ENCODE measurements at places on chromosomes 1 and 21.
A peak's percentile ranks its signal among the peaks of the same experiment; 100 is the strongest.

DNA sequence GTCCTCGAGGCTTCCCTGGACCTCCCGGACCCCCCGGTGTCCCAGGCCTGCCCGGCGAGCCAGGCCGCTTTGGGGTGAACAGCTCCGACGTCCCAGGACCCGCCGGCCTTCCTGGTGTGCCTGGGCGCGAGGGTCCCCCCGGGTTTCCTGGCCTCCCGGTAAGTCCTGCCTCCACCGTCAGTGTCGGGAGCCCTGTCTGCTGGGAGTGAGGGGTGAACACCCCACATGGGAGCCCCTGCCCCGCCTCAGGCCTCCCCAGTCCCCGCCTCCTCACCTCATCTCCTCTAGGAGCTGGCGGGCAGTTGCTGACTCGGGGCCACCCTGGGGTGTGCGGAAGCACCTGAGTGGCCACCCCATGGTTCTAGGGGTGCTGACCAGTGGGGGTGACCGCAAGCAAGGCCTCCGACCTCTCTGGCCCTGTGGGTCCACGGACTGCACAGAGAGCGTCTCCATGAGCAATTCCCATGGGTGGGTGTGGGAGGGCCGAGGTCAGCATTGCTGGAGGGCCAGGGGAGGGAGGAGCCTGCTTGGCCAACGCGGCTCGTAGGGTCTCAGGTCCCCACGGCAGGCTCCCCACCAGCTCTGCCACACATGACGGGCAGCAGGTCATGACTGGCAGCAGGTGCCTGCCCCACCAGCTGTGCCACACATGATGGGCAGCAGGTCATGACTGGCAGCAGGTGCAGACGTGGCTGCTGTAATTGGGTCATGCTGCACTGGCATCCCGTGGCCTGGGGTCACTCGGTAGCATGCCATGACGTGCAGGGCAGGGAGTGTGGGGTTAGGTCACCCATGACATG lies 61.3 kb downstream of the SLC19A1 start:
- no peak for DNase-seq

DNA sequence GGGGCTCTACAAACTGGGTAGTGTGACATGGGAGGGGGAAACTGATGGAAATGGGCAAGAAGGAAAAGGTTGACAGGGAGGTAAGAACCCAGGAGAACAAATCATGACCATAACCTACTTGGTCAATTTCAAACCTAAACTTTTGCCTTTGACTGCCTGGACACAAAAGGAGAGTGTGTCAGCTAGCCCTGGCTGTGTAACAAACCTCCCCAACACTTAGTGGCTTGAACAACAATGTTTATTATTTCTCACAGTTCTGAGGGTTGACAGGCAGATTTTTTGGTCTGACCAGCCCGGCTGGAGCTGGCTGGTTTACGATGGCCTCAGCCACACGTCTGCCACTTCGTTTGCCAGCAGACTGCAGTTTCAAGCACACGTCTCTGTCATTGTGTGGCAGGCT lies 92.5 kb downstream of the WDR4 start:
- DNase-seq = no peak

DNA sequence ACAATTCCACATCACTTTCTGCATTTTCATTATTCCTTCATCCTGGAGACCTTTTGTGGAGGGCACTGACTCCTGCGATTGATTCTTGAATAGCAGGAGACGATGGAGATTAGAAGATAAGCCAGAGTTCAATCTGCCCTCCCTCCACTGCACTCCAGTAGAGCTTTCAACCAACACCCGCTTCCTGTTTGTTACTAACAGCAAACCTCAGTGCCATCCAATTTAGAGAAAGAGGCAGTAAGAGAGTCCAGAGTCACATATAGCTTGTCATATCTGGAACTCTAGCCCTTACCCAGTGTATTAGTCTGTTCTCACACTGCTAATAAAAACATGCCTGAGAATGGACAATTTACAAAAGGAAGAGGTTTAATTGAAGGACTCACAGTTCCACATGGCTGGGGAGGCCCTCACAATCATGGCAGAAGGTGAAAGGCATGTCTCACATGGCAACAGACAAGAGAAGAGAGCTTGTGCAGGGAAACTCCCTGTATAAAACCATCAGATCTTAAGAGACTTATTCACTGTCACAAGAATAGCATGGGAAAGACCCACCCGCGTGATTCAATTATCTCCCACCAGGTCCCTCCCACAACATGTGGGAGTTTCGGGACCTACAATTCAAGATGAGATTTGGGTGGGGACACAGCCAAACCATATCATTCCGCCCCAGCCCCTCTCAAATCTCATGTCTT lies 55.9 kb downstream of the PCBP3 start:
- DNase-seq = no peak

- no peak for DNase-seq
Measured at GRCh38 chr1:27374362-27375086, at the start of gene FCN3. Gene FCN3, minus strand, starts transcription at chr1:27374824. Its CDS starts 6 bp downstream, at chr1:27374818.

GRCh38 chr1:183783767-183784637 lies 20.9 kb upstream of the RGL1 start:
- DNase-seq = no peak

- DNase-seq = no peak
Measured at GRCh38 chr1:182601913-182602312, 2.3 kb downstream of the RGS16 start.

GRCh38 chr1:172323686-172324085 lies 96.8 kb upstream of the C1orf105 start:
- no peak for DNase-seq

- no peak for DNase-seq
Measured at GRCh38 chr1:53893999-53894636, at the start of gene DIO1. Gene DIO1, plus strand, starts transcription at chr1:53894187. Its CDS starts 24 bp downstream, at chr1:53894211.

DNA sequence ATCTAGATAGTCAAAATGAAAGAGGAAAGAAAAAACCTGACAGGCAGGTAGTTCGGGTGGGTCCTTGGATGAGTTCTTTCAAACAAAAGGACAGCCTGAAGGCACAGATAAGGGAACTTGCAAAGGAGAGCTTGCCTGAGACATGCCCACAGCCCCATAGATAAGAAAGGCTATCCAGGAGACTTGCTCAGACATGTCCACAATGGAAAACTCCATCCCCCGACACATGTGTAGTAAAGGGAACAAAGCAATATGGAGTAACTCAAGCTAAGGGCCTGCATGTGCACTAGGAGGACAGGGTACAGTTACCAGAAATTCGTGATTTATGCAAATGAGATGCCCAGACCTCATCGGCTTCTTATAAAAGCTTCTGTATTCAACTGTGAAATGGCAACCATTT lies 281.5 kb downstream of the NEGR1 start:
- no peak for DNase-seq

GRCh38 chr1:31510853-31511789 lies 65.2 kb upstream of the TINAGL1 start:
- no peak for DNase-seq

DNA sequence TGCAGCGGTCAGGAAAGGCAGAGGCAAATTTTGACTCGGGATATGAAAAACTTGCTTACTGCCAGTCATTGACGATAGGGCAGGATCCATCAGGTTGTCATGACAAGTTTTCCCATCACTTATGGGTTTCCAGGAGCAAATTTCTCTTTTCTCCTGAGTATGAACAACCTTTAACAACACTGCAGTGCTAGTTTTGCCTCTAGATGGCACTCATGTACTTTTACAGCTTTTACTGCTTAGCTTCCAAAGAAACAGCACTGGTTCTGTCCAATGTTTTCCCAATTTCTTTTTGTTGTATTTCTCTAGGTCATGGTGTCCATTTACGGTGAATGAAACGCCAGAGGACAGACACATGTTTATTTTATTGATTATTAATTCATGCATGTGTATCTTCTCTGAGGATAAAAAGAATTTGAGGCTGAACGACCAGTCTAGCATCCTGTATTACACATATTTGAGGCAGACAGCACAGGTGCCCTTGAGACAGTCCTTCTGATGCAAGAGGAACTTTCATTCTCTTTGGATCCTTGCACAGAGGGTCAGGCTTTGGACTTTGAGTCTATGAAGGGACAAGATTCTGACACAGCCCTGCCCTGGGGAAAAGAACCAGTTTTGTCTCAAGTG lies 112.3 kb upstream of the TRABD2B start:
- peak; percentile 54 for DNase-seq

- DNase-seq = no peak
Measured at GRCh38 chr1:93842750-93843500, 36.1 kb downstream of the DNTTIP2 start.

DNA sequence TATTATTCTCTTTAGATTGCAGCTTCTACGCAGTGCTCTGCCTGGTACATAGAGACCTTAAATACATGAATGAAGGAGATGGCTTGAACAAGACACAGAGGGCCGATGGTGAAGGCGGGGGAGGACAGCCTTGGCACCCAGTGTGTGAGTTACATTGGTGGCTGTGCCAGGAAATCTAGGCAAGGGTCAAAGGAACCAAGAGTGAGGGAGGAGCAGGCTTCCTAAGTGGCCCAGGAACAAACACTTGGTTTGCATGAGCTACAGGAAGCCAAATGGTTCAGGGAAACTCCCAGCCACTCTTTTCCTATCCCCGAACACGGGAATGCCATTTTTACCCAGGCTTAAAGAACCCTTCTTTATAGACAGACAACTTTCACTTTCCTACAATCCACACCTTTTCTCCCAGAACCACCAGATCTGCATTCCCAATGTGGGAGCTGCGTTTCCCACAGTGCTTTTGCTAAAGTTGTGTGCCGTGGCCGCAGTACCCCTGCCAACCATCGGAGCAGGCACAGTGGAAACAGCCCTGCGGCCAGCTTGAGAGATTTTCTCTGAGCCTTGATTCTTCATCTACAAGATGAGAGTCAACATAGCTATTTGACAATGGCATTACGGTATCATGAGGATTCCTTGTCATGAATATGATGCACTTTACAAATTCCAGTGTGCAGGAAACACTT lies 3.5 kb upstream of the CLEC20A start:
- no peak for DNase-seq

GRCh38 chr1:155013632-155014031 lies 11.0 kb downstream of the ZBTB7B start:
- no peak for DNase-seq

DNA sequence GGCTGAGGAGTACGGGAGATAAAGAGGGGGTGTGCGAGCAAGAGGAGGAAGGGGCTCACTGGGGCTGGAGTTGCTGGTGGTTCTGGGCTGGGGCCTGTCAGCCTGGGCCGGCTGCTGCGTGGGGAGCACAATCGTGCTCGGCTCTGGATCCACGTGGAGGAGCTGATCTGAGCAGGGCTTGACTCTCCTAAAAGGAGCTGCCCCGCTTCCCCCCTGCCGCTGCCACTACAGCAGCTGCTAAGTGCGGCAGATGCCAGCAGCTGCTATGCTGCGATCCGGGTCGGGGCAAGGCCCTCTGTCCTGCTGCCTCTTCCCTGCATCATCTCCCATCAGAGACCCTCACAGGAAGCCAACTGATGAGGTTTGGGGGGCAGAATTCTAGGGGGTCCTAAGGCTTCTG lies 165.9 kb downstream of the PCBP3 start:
- no peak for DNase-seq

GRCh38 chr1:159266832-159267231 lies 35.3 kb upstream of the FCER1A start:
- DNase-seq = no peak

DNA sequence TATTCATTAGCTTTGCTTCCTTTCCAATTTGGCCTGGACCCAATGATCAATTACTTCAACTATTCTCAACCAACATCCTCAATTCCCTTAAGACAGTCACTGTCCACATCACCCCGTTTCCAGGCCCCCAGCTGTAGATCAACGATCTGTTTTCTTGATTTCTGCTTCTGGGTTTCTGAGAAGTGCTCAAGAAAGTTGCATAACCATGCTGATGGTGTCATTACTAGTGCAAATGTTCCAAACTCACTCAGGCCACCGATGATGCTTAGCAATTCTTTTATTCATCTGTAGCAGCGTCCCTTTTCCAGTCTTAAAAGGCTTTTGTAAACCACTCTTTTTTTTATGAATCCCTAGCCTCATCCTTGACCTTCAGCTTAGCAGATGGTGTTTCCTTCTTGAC lies 155.8 kb upstream of the PTGFR start:
- DNase-seq = no peak

GRCh38 chr1:198544265-198544664 lies 3.8 kb upstream of the ATP6V1G3 start:
- no peak for DNase-seq

GRCh38 chr1:165632491-165632890 lies 1.5 kb downstream of the MGST3 start:
- DNase-seq = no peak

DNA sequence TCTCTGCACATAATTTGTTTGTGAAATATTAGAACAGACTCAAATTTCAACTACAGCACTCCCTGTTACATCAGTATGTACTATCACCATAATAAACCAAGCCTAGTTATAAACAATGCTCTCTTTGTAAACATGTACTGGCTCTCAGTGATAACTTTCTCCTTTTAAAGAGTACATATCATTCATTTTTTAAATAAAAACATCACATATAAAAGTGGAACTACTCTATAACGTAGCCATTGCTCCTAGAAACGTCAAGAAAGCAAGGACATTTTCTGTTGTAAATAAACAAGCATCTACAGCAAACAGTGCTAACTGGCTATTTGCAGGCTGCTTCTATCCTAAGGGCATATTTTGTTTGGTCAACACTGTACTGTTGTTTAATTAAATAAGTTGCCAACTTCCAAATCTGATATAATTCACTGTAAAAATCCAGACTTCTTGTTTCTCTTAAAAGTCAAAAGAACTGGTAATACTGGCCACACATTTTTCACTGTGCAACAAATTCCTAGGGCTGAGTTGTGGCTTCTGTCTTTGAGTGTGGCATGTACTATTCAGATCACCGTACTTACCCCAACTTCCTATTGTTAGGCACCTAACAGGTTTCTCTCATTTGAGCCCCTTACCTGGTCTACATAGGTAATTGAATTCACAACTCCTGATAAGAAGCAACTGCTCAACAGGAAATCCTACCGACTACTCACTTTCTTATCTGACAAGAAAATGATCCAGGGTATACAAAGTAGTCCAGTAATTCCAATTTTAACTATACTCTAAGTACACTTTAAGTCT lies 111.9 kb downstream of the DENND1B start:
- DNase-seq = no peak

DNA sequence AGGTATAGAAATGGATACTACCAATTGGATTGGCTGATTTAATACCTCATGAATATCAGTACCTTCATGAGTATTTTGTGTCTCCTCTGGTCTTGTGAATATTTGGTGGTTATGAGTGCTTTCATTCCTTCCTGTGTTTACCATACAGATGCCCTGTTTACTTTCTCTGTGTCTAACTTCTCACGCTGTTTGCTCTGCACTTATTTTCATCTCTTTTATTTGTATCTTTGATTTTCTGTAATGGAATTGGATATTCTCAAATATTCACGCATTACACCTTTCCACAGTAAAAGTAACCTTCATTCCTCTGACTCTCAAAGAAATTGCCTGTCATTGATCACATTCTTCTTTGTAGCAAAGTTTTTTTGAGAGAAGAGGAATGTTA lies 16.8 kb downstream of the CNST start:
- no peak for DNase-seq
